Activated CD4-positive, alpha-beta T cell treated with anti-CD3 and anti-CD28 coated beads for 36 hours (primary cell): ENCODE measurements at places on chromosomes 3 and 15. TPM values are rescaled to one million over a fixed set of nuclear protein-coding genes. Genes with fewer than 3 reads are reported as not detected.

Gene ANKRD34C
- not detected for total RNA-seq

GRCh38 chr15:49863431-49864224 lies 242.8 kb downstream of the DTWD1 start:
- no peak for DNase-seq

GRCh38 chr3:25156626-25157025 lies 271.4 kb upstream of the RARB start:
- DNase-seq: no peak

- no peak for DNase-seq
These were observed 6.4 kb downstream of the IQCF1 start for GRCh38 chr3:51896607-51897305.

Gene ZIC1
- total RNA-seq: not detected

DNA sequence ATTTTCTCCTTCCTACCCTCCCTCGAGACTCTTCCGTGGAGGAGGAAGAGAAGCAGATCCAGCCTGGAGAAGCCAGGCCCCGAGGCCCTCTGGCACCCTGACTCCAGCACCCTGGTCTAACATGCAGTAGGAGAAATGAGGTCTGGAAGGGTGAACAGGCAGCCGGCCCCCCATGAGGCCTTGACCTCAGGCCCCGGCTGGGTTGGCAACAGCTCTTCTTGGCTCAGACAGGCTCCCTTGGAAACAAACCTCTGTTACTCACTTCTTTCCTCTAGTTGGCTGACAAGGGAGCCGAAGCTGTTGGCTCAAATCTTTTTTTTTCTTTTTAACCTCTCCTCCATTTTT lies 73.4 kb downstream of the CPN2 start:
- DNase-seq: no peak

DNA sequence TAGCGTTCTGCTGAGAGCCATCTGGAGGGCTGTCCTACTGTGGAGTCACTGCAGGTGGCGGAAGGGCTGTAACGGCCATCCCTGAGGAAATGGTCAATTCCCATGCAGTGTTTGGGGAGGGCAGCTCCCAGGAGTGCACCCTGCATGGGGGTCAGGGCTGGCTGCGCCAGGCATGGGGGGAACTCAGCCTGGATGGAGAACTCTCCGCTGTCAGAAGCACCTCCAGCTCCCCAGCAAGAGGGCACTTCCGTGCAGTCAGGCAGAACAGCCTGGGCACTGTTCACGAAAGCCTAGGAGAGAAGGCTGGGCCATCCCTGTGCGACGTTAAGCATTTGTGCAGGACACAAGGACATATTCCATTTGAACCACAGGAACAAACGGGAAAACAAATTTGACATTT lies 105.2 kb downstream of the LRIG1 start:
- DNase-seq: no peak

DNA sequence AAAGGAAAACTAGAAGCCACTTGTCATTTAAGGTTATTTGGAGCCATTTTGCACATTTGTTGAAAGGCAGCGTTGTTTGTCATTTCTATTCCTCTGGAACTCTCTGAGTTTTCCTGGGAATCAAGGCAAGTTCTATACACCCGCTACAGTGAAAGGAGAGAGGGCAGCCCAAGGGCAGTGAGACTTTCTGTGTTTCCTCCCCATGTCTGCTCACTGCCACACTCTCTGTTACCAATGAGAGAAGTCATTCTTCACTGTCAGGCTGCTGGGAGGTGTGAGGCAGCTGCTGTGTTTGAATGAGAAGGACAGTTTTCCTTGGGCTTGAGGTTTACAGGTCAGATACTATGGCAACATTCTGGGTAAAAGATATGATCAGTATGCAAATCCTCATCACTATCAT lies 36.0 kb downstream of the ATP13A5 start:
- no peak for DNase-seq

Gene GOLGA6A
- total RNA-seq: not detected

DNA sequence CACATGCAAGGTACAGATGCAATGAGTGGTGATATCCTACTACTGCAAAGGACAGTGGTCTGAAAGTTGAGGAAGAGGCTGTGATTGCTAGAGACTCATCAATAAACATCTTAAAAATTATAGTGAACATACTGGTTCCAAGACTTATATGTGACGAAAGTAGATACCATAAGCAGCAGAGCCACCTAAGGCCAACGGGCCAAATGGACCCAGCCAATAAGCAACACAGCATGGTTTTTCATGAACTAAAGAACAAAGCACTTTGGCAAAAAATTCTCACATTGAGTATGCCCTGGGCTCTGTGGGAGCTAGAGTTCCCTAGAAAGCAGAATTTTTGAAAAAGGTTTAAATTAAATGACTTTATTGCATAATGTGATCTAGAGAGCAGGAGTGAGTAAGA lies 272.1 kb downstream of the SI start:
- no peak for DNase-seq

Gene SPINK8
- total RNA-seq: not detected

GRCh38 chr3:142973217-142974009 lies 9.9 kb upstream of the PAQR9 start:
- no peak for DNase-seq

Gene PLOD2
- total RNA-seq: 1.1 TPM

- DNase-seq: no peak
These were observed 147.3 kb upstream of the CGNL1 start for GRCh38 chr15:57229051-57229450.

DNA sequence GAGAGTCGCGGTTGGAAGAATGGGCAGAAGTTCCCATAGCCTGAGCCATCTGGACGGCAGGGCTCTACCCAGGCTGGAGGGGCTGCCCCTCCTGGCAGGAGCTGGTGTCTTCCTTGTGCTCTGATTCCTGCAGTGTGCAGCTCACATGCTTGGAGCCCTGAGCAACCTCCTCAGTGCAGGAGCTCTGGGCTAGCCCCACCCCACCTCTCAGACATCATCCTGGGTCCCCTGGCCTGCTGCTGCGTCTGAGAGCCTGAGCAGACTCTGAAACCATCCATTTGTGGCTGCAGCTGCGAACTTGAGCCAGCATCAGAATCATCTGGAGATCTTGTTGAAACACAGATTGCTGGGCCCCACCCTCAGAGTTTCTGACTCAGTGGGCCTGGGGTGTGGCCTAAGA lies 42.8 kb downstream of the POMGNT2 start:
- no peak for DNase-seq

- DNase-seq: no peak
These were observed 7.4 kb upstream of the FNDC3B start for GRCh38 chr3:172031996-172032395.

Gene UROC1
- total RNA-seq: not detected

GRCh38 chr15:49987896-49988295 lies 131.1 kb downstream of the ATP8B4 start:
- DNase-seq: no peak

DNA sequence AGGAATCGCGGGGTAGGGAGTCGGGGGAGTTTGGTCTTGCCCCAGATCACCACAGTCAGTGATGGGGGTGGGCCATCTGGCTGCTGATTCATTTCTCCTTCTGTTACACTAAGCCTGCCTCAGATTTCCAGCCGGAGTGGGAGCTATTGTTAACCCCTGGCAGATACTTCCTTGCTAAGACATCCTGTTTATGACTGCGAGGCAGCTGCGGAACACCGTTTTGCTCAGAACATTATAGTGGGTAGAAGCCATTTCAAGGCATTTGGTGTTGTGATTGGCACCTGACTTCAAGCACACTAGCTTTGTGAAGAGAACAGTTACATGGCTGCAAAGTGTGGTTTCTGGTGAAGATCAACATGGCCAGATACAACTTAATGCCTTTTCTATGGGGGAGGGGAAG lies 73.8 kb downstream of the FLNB start:
- DNase-seq: peak; percentile 44

DNA sequence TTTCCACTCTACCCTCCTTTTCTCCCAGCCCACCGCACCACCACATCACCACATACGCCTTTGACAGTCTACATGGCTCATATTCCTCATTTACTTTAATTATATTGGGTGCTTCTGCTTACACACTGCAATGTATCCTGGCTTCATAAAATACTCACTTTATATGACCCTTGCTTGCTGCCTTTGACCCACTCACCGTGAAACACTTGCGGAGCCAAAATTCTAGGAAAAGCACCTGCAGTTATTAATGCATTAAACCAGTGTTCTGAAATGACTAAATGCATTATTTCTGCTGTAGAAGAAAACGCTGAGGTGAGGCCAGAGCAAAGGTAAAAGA lies 217.5 kb upstream of the ICE2 start:
- DNase-seq: no peak

DNA sequence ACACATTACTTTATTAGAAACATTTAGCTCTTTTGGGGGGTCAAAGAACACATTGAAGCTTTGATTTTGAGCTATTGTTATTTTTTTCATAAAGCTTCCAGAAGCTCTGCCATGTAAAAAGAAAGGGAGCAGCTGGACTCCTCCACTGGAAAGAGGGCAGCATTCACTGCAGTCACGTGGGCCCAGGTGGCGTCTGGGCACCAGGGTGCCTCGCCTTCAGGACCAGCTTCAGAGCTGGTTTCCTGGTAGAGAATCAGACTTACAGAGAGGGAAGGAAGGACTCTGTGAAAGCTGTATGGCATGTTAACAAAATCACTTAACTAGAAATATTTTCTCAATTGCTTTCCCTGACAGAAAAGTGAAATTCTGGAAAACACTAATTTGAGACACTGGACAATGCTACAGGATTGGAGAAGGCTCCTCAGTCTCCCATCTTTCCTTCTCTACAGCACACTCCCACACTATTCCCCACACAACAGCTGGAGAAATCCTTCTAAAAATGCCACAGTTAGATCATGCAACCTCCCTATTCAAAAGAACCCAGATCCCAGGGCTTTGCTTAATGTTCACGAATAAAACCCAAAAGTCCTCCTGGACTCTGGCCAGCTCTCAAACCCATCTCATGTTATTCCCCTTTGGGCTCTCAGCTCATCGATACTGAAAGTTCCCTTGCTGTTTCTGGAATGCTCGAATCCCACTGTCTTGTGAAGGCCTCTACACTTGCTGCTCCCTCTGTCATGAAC lies 83.2 kb downstream of the NFKBIZ start:
- no peak for DNase-seq

Gene SPTSSB
- not detected for total RNA-seq

Gene RTP3
- not detected for total RNA-seq

- no peak for DNase-seq
These were observed 230.6 kb upstream of the PEX5L start for GRCh38 chr3:180267202-180267843.

Gene FOXB1
- total RNA-seq: 0.53 TPM
